RPMI8226 (cell line): ENCODE measurements at places on chromosomes 2 and 18.

- no peak for DNase-seq
Observed at GRCh38 chr2:109563980-109564550, 49.7 kb downstream of the SEPTIN10 start.

DNA sequence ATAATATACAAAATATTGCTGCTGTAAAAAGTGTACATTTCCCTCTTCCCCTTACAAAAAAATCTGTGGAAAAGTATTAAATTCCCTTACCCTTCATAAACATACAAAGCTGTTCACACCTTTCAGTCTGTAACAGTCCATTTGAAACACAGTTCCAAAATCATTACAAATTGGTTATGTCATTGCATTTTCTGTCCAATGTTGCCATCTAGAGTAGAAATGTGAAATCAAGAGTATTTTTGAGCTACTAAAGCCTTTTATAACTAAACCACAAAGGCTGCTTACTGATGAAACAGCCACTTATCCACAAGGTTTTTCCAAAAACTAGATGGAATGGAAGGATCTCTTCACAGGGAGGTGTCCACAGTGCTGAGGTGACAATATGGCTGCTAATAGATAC, 72.5 kb downstream of the SS18 start:
- DNase-seq: no peak

GRCh38 chr2:6952101-6952500, 34.9 kb downstream of the RNF144A start:
- no peak for DNase-seq

- peak; percentile 52 for DNase-seq
Observed at GRCh38 chr2:126886211-126886915, 12.3 kb upstream of the TEX51 start.

DNA sequence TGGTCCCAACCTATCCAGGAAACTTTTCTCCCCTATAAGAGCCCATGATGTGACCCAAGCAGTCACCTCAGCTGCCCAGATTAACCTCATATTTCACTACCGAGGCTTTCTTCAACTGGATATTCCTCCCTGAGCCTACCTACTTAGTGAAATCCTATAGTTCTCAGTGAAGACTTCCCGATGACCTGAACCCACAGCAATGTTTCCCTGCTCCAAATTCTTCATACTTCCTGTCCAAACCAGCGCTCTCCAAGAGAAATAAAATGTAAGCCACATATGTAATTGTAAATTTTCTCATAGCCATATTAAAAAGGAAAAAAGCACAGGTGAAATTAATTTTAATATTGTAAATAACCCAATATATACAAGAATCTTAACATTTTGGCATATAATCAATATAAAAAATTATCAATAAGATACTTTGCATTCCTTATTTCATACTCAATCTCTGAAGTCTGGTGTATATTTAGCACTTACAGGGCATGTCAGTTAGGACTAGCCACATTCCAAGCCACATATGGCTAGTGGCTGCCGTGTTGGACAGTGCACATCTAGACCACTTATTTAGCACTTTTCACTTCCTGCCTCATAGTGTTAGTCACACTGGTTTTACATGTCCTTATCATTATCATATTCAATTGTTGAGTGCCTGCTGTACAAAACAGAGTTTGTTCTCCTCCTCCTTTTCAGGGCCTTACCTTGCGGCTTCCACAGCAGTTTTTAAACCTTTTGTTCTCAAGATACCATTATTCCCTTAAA, 1.9 kb upstream of the STAT4 start:
- DNase-seq: peak; percentile 67

DNA sequence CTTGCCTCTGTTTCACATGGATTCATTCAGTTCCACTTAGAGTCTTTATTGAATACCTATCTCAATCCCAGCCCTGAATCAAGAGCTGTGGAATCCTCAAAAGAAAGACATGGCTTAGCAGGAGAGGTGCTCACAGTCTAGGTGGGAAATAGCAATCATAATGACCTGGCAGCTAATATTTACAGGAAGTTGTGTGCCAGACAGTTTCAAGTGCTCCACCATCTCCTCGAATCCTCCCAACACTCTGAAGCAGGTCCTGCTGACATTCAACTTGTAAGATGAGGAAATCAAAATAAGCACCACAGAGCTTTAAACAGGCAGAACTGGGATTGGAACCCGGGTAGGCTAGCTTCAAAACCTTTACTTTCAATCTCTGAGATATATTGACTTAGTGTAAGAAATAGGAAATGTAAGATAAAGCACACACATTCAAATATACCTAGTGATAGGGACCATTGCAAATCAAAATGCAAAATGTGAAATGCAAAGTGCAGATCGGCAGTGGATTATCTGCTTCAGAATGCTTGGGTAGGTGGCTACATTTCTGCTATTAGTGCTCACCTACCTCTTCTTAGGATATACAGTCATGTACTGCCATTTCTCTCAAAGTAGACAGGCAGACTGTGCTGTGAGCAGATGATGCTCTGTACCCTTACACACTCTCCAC, 182.0 kb downstream of the PRKCE start:
- DNase-seq: peak; percentile 34

DNA sequence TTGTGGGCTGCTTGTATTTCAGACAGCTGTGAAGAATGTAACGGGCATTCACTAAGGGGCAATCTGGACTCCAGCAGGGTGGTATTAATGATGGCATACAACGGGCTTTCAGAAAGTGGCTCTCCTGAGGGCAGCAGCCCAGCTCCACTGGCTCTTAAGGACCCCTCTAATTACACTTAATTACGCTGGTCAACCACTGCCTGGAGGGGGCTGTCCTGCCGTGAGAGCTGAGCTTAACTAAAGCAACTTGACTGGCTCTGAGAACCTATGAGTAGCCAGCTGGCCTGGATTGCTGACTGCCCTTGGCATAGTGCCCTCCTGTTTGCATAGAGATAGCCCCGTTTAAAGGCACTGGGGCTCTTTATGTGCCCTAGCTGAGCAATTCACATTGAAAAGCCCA, 3.8 kb downstream of the LIPG start:
- peak; percentile 46 for DNase-seq

GRCh38 chr2:96587843-96588242, 50.3 kb downstream of the KANSL3 start:
- DNase-seq: no peak

DNA sequence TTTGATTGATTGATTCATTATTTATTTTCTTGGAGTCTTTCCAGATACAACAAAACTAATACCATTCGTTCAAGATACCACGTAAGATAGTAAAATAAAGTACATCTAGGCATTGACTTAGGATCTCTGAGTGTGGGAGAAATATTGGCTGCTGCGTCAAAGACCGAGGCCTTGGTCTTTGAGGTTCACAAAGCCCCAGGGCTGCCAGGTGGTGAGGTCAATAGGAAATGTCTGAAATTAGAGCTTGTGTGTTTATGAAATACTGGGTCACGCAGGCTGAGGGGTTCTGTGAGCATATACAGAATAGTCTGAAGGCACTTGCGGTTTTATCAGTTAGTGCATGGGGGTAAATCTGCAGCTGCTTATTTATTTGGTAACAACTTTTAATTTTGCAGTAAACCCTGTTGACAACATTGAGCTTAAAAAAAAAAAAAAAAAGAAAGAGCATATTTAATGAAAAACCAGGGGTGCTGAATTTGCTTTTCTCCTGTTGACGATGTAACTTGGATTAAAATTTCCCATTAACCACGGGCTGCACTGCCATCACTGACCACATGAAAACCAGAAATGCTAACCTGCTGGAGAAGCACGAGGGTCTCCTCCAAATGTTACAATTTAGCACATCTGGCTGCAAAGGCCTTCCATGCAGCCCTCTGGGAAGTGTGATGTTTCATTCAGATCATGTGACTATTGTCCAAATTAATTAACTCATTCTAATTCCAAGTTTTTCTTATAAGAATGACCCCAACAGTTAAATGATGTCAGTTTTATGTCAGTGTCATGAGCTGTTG, 27.1 kb upstream of the SERPINB12 start:
- no peak for DNase-seq

DNA sequence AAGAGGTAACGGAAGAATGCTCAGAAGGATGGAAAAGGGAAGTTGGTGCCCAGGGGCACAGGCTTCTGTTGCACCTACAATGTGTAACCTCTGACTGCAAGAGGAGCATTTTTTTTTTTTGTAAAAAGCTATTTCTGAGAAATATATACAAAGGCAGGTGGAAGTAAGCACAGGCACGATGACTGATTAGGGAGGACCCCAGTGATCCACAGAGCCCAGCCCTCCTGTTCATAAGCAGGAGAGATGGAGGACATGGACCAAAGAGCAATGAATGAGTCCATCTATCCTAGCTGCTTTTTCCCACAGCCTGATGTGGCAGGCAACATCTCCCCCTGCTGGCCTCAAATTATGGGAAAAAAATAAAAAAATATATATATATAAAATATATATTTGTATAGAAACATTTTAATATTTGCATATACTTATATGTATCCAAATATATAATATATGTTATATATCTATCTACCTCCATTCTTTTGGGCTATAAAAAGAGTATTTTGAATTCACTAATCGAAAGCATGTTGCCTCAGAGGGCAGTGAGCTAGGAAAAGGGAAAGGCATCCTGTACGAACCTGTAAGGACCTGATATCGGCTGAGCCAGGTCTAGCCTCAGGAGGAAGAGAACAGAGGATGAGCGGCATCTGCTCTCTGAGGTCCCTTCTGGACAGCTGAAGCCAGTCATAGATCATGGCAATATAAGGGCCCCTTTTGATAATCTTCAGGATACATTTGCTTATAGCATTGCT, 166.0 kb upstream of the STK17B start:
- peak; percentile 20 for DNase-seq

- peak; percentile 82 for DNase-seq
Observed at GRCh38 chr18:63157293-63158011, 162.1 kb downstream of the BCL2 start.

GRCh38 chr2:196314780-196315179, 143.4 kb upstream of the STK17B start:
- no peak for DNase-seq

GRCh38 chr2:186739739-186740138, 45.9 kb downstream of the FAM171B start:
- no peak for DNase-seq

GRCh38 chr2:168156661-168157060, 90.7 kb downstream of the STK39 start:
- peak; percentile 15 for DNase-seq

DNA sequence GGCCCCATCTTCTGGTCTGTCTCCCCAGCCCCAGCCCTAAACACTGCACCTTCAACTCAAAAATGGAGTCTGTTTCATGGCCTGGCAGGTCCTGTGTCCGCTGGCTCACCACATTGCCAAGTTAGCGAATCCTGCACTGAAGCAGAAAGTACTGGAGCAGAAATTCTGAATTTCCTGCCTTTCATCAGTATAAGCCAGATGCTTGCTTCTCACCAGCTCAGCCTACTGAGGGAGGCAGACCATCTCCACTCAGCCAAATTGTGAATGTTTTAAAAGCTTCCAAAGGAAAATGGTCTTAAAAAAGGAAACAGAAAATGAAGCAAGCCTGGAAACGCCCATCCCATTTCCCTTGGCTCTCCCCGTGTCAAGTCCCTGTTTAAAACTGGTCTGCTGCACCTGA, 157.8 kb downstream of the C1D start:
- DNase-seq: no peak

- no peak for DNase-seq
Observed at GRCh38 chr2:58479535-58480140, 238.5 kb upstream of the FANCL start.

- DNase-seq: no peak
Observed at GRCh38 chr18:74429096-74429495, 28.0 kb downstream of the DIPK1C start.

DNA sequence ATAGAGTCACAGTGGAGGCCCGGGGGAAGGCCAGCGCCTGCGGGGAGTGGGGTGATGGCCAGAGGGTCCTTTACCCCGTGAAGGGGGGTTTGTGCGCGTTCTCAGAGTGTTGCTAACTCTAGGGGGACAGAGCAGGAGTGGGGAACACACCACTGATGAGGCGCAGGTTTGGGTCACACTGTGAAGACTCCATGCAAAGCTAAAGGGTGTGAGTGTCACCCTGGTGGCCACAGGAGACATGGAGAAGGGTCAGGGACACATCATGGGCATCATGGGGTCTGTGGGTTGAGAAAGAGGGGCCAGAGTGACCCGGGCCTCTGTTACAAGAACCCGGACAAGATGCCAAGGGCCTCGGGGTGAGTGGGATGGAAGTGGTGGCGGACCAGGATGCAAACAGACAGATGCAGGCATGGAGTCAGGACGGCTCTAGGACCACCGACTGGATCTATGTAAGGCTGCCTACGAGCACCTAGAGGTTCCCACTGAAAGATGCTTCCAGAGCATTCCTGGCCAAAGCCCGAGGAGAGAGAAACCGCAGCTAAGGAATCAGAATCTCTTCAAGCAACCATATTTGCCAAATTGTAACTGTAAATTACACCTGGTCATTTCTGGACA, 84.3 kb downstream of the PXDN start:
- DNase-seq: no peak

DNA sequence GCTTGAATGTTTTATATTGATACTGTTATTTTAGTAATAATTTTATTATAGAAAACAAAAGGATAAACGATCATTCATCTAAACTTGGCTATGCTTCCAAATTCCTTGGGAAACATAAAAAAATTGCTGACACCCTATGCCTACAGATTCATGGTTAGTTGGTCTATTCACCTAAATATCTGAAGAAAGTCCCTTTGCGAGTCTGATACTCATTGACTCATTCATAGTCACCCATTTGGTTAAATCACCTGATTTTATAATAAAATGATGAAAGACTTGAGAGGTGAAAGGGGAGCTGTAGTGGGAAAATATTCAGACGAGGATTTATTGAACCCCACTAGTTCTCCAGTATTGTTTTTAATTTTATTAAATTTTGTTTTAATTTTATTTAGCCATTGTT, 112.0 kb downstream of the PTPN4 start:
- no peak for DNase-seq

- DNase-seq: peak; percentile 66
Observed at GRCh38 chr2:165401285-165401852, 68.1 kb upstream of the CSRNP3 start.
